ENCODE measurements at places on chromosomes 3 and 15. TPM values are rescaled to one million over a fixed set of nuclear protein-coding genes. Genes with fewer than 3 reads are reported as not detected.
A peak's percentile ranks its signal among the peaks of the same experiment; 100 is the strongest.

The GUCA1C gene
- not detected for total RNA-seq

The CHRM5 gene
- total RNA-seq: not detected

The DPPA4 gene
- not detected for total RNA-seq

The COLQ gene
- 2.0 TPM for total RNA-seq

The BFSP2 gene
- not detected for total RNA-seq

The GASK1A gene
- 22.1 TPM for total RNA-seq

The KCNAB1 gene
- total RNA-seq: 5.9 TPM

The ASB14 gene
- total RNA-seq: not detected

The HCN4 gene
- not detected for total RNA-seq

The ACAD9 gene
- 25.6 TPM for total RNA-seq

The FAM240A gene
- total RNA-seq: not detected

The KBTBD13 gene
- 0.17 TPM for total RNA-seq

DNA sequence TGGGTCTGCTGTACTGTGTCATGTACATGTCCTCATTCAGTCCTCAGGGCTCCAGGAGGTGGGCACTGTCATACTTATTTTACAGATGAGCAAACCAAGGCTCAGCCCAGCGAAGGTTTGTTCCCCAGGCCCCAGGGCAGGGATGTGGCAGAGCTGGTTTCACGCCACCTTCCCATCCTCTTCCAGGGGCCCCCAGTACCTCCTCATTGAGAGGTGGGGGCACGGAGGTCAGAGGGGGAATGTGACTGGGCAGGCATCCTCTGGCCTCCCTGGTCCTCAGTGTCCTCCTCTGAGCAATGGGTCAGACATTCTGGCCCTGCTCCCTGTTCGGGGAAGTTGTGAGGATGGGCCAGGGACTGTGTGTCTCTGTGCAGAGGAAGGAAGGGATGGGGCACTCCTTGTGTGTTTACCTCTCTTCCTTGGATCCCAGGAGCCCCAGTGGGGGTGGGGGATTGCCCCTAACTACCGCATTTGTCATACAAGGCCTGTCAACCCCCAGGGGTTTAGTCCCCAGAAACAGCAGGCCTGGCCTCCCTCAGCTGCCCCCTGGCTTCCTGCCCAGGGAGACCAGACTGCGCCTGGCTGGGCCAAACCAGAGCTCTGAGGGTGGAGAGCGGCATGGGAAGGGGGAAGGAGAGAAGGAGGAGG lies 65.9 kb upstream of the LCTL start:
- no peak for DNase-seq

- DNase-seq: no peak
Observed at GRCh38 chr3:4320096-4320911, 17.1 kb downstream of the SETMAR start.

DNA sequence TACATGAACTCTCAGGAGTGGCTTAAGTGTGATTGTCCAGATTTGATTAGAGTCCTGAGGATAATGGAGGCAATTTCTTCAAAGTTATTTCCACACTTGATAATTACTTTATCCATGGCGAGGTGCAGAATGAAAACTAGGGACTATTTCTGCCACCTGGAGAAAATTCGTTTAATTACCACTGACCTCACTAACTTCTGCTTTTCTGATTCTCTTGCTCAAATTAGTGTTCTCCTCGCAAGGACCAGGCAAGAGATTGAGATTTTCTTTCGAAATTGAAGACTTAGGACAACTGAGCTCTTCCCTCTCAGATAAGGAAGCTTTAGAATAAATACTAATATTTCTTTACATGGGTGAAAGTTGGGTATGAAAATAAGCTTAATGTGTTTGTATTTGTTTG lies 135.2 kb downstream of the RYR3 start:
- no peak for DNase-seq

- no peak for DNase-seq
Observed at GRCh38 chr15:80160570-80161156, 7.9 kb downstream of the FAH start.

GRCh38 chr15:60975218-60975617 lies 253.9 kb downstream of the RORA start:
- peak; percentile 92 for DNase-seq

GRCh38 chr15:96334017-96334704 lies 3.7 kb downstream of the NR2F2 start:
- peak; percentile 90 for DNase-seq

DNA sequence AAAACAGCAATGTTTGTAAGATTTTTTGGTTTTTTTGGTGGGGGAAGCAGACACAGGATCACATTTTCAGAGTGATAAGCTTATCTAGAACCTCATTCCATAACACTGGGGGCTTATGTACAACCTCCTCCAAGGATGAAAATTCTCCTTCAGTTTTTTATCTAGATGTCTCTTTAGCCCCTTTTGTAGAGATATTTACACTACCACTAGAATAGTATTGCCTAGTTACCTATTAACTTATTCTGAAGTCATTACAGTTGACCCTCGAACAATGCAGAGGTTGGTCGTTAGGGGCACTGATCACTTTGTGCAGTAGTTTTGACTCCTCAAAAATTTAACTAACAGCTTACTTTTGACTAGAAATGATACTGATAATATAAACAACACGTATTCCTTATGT lies 32.8 kb downstream of the IFT57 start:
- no peak for DNase-seq

DNA sequence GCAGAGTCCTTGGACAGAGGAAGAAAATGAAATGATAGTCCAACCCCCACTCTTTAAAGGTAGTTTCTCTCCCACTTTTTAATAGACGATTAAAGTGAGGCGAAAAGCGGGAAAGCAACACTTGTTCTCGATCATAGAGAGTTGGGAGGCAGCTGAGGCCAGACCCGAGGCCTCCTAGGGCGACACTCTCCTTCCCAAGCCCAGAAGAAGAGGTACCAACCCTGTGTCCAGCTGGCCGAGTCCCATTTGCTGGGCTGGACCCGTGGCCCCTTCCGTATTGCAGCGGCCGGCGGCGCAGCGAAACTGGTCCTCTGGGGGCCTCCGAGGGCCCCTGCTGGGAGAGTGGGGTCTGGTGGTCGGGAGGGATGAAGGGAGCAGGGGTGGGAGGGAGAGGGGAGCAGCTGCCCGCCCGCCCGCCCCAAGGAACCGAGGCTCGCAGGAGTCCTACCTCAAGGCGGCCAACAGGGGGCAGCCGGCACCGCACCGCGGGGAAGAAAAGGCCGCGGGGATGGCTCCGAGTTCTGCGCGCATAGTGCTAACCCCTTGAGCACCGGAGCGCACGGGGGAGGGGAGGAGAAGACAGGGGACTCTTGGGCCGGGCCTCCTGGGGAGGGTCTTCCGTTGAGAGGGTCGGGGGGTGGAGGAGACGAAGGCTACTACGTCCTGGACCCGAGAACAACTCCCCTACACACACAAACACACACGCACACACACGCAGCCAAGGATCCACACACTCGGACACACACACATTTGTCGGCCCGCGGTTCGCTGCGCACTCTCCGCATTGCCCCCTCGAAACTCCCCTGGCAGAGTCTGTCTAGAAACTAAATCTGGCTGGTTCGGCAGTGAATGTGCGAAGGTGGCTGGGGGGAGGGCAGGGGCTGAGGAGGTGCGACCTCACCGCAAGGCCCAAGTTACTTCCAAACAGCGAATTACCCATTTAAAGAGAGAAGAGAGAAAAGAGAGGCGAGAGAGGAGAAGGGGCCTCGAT lies 2.0 kb downstream of the WNT5A start:
- DNase-seq: no peak

GRCh38 chr3:10338591-10339353 lies 17.9 kb upstream of the SEC13 start:
- no peak for DNase-seq

- DNase-seq: no peak
Observed at GRCh38 chr3:12439161-12439940, 44.9 kb upstream of the TSEN2 start.

GRCh38 chr15:90205886-90206285 lies 4.8 kb downstream of the SEMA4B start:
- DNase-seq: no peak

GRCh38 chr3:129485721-129486663 lies 42.4 kb upstream of the RHO start:
- peak; percentile 93 for DNase-seq

DNA sequence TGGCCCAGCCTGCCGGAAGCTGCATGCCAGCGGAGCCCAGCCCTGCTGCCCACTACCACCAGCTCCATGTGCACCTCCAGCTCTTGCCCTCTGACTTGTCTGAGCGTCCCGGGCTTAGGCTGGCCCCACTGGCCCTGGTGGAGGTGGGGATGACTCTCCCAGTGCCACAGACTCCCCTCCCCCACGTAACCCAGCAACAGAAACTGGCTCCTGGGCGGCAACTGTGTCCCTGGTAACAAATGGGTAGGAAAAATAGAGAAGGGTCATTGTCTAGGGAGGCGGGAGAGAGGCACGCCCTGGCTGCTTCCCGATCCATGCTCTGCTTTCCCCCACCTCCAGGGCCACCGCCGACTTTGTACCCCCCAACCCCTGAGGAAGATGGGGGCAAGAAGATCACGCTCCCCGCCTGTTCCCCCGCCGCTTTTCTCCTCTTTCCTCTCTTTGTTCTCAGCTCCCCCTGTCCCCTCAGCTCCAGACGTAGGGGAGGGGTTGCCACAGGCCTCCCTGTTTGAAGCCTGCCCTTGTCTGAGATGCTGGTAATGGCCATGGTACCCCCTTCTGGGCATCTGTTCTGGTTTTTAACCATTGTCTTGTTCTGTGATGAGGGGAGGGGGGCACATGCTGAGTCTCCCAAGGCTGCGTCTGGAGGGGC lies 10.8 kb upstream of the SEMA3B start:
- no peak for DNase-seq

GRCh38 chr15:74530771-74531143 lies 10.3 kb upstream of the ARID3B start:
- DNase-seq: no peak

DNA sequence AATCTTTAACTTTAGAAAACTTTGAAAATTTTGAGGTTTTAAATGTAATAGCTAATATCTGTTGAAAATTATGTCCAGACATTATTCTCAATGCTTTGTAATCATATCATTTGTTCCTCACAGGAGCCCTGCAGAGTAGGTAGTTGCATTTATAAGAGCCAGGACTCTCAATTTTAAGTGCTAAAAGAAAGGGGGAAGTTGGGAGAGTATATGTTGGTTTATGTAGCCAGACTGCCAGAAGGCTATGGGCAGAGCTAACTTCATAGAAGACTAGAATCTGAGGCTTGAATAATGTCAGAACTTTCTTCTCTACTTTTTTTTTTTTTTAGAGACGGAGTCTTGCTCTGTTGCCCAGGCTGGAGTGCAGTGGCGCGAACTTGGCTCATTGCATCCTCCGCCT lies 9.1 kb downstream of the VPS8 start:
- DNase-seq: no peak

DNA sequence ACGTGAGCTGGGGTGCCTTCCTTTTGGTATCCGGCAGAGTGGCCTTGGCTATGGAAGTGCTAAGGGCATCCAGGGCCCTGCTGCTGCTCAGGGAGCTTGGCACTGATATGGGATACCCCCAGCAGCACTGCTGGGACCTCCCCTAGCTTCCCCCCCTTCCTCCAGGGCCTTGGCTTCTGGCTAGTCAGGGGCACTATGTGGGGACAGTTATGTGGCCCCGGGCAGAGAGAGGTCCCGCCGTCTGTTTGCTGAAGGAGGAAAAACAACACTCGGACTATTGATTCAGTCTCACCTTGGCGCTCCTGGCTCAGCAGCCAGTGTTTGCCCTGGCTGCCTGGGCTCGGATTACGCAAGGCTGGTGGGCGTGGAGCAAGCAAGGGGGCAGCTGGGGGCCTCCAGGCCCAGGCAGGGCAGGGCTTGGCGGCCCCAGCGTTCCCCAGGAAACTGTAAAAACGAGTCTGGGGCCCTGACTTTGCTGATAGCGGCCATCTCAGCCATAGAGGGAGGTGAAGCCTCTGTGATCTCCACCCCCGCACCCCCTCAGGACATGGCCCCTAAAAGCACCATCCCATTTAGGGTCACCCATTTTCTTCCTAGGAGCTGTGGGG lies 5.7 kb downstream of the FURIN start:
- DNase-seq: no peak

DNA sequence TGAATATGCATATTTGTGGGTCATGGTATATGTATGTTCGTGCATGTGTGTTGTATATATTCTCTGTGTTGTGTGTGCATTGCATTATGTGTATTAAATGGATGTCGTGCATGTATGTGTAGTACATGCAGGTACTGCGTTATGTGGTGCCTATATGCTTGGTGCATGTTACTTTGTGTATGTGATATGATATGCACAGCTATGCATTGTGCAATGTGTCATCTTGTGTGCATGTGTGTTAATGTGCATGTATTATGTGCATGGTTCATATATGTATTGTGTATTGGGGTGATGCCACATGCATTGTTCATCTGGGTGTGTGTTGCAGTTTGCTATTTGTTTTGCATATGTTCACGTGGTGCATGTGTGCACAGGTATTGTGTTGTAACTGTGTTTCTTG lies 2.9 kb downstream of the GALNT15 start:
- peak; percentile 83 for DNase-seq

- DNase-seq: no peak
Observed at GRCh38 chr15:83016906-83017305, 5.5 kb upstream of the C15orf40 start.

DNA sequence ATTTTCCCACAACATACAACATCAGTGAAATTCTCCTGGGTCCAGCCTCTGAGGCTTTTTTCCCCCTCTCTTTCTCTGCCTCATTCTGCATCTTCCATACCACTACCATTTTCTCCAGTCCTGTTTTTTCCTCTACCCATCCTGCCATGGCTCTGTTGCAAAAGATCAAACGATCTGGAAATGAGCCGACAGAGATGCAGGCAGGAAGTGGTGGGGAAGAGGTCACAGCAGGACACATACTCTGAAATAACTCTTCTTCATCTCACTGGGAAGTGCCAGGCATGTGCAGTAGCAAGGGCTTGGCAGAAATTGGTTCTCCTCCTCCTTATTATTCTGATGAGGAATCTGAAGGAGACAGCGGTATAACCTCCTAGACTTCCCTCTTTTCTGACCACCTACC lies 114.3 kb downstream of the CORO2B start:
- no peak for DNase-seq

GRCh38 chr15:45230245-45230965 lies 21.6 kb upstream of the SLC28A2 start:
- no peak for DNase-seq

- no peak for DNase-seq
Observed at GRCh38 chr3:101667331-101667730, 9.6 kb downstream of the ZBTB11 start.

- no peak for DNase-seq
Observed at GRCh38 chr3:173703771-173704170, 306.2 kb downstream of the NLGN1 start.

GRCh38 chr3:8204853-8205650 lies 296.6 kb upstream of the LMCD1 start:
- no peak for DNase-seq

GRCh38 chr15:50907601-50908208 lies 778 bp upstream of the AP4E1 start:
- DNase-seq: no peak
